ENCODE measurements at places on chromosomes 4 and X. TPM values are rescaled to one million over a fixed set of nuclear protein-coding genes. Genes with fewer than 3 reads are reported as not detected.

The NUDT11 gene
- 8.3 TPM for total RNA-seq

The CLCN3 gene
- total RNA-seq: 29.8 TPM

The PCYT1B gene
- total RNA-seq: 0.97 TPM

The TSC22D3 gene
- 91.5 TPM for total RNA-seq

The NAA10 gene
- total RNA-seq: 127 TPM

The GTPBP6 gene
- 41.5 TPM for total RNA-seq

The RAB33A gene
- 0.65 TPM for total RNA-seq

The RBMXL3 gene
- total RNA-seq: not detected

The GUCY1A1 gene
- total RNA-seq: 1.1 TPM

The RADX gene
- not detected for total RNA-seq

The RPS6KA3 gene
- total RNA-seq: 24.0 TPM

The USP17L29 gene
- total RNA-seq: not detected

The ZNF275 gene
- total RNA-seq: 10.5 TPM

The SYN1 gene
- 13.9 TPM for total RNA-seq

The ADRA2C gene
- total RNA-seq: not detected

All from cardiac atrium fibroblast (primary cell).